ENCODE measurements at places on chromosomes 11 and 22.

DNA sequence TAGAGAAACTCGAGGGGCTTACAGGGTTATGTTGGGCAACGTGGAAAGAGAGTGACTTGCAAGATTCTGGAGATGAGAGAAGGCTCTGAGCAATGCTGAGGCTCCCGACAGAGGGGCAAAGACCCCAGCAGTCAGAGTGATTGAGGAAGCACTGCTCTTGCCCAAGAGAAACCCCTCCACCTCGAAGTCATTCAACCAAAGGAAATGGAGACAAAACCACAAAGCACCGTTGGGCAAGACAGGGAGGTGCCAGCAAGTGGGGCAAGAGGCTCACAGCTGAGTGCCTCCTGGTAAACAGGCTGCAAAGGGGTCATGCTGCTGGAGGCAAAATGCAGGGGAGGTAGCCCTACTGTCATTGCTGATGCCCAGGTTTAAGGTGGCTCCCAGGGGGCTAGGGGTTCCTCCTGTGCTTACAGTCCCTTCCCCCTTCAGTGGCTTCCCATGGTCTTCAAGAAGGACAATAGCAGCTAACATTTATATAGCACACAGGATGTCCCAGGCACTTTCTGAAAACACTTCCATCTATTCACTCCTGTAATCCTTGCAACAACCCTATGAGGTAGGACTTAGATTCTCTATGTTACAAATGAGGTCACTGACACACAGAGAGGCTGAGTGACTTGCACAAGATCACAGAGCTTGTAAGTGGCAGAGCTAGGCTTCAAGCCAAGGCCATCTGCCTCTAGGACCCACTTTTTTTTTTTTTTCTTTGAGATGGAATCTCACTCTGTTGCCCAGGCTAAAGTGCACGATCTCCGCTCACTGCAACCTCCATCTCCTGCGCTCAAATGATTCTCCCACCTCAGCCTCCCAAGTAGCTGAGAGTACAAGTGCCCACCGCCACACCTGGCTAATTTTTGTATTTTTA, 18.1 kb upstream of the MYH9 start:
- DNase-seq = no peak

DNA sequence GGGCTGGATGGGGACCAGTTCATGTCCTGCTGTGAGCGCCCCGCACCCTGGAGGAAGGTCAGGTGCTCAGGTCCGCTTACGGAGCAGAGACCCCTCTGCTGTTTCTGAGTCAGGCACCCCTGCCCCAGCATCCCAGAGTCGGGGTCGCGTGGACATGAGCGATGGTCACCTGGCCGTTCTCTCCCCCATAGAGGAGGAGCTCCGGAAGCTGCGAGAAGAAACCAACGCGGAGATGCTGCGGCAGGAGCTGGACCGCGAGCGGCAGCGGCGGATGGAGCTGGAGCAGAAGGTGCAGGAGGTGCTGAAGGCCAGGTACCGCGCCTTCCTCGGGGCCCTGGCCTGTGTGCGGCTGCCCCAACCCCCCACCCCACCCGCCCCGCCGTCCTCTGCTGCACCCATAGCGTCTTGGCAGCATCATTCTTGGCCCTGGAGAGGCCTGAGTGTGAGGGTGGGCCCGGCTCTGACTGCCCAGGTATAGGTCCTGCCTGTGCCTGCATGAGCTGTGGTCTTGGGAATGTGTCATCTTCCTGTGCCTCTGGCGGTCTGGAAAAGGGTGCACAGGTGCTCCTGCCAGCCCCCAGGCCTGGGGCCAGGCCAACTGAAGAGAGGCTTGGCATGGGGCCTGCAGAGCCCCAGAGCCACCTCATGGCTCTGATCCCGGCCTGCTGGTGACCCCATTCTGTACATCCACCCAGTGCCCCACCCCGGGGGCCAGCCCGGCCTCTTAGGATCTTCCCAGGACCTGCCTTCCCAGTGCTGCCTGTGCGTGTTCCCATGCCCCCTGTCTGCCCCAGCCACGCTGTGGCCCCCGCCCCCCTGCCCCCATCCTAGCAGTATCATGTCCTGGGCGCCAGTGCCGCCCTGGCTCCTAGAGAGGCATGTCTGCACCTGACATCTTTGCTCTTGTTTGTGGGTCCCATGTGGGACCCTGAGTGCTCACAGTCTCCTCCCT, 38.1 kb downstream of the GRAMD4 start:
- DNase-seq = no peak

- DNase-seq = no peak
Observed at GRCh38 chr22:16965560-16965959, 42.5 kb downstream of the GAB4 start.

- no peak for DNase-seq
Observed at GRCh38 chr22:29773233-29773632, 6.1 kb downstream of the UQCR10 start.

DNA sequence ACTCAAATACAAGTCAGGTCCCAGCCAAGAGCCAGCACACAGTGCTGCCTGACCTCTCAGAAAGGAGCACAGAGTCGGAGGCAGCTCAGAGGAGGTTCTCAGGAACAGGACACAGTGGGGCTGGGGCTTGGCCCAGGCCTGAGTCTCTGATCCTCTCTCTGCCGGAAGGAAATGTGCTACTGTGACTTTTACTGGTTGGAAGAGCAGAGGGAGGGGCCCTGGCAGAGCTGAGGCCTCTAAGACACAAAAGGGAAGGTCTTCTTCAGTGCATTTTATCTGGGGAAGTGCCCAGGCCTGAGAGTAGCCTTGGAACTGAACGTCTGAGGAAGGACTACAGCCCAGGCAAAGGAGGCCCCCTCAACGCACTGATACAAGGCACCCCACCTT, 16.2 kb upstream of the CASTOR1 start:
- DNase-seq = no peak

- DNase-seq = no peak
Observed at GRCh38 chr22:30598986-30599385, 7.3 kb upstream of the PES1 start.

GRCh38 chr11:35907648-35908431, 36.0 kb upstream of the LDLRAD3 start:
- no peak for DNase-seq

- peak; percentile 71 for DNase-seq
Observed at GRCh38 chr22:44622147-44622427, 79.9 kb upstream of the PRR5 start.

DNA sequence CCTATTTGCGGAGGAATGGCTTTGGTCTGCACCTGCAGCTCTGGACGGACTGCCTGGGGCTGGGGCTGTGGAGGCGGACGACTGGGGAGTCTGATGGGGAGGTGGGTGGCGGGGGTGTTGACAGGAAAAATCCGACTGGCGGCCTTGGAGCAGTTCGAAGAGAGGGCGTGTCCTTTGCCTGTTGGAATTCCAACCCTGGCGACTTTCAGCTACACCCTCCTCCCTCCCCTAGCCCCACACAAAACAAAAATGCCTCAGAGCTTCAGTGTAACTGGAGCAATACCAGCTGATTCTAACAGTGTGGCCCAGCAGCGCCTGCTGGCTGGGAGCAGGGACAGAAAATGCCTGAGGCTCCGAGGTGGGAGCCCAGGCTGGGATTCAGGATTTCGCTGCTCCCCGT, 85.4 kb downstream of the ATXN10 start:
- DNase-seq = no peak

GRCh38 chr11:119181677-119182412, 3.4 kb upstream of the NHERF4 start:
- DNase-seq = no peak

GRCh38 chr11:58592760-58593472, 14.1 kb downstream of the ZFP91 start:
- no peak for DNase-seq

DNA sequence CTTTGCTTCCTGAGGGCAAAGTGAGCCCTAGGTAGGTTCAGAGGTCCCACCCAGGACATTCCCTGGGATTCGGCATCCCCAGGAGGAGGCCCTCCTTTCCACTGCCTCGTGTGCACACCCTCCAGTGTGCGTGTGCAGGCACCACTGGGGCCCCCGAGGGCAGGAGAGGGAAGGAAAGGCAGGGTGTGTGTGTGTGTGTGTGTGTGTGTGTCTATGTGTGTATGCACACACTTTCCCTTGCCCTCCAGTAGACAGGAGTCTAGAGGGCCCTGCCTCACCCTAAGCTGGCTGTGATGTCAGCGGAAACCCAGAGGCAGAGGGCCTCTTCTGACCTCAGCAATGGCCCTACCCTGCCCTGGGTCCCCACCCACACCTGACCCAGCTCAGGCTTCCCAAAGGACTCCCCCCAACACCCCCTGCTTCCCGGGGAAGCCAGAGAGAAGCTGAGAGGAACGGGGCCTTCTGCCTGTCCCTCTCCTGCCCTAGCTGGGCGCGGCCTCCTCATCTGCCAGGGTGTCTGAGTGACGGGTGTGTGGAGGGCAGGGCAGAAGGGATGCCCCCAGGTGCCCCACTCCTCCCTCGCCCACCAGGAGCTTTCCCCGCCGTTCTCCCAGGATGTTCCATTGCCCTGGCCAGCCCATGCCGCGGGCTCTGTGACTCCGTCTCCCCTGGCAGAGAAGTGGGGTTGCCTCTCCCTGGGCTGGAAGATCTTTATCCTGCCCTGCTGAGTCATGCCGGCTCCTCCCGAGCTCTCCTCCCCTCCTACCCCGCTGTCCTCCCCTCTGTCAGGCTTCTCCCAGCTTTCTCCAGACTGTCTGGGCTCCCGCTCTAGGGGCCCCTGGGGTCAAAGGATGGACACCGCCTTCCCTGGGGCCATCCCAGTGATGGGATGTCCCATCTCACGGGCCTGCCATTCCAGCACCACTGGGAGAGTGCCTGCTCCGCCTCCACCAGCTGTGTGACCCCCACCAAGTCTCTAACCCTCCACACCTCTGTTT, 6.0 kb upstream of the CLCF1 start:
- DNase-seq = no peak

GRCh38 chr11:64989416-64989815, 7.4 kb downstream of the BATF2 start:
- DNase-seq = no peak

DNA sequence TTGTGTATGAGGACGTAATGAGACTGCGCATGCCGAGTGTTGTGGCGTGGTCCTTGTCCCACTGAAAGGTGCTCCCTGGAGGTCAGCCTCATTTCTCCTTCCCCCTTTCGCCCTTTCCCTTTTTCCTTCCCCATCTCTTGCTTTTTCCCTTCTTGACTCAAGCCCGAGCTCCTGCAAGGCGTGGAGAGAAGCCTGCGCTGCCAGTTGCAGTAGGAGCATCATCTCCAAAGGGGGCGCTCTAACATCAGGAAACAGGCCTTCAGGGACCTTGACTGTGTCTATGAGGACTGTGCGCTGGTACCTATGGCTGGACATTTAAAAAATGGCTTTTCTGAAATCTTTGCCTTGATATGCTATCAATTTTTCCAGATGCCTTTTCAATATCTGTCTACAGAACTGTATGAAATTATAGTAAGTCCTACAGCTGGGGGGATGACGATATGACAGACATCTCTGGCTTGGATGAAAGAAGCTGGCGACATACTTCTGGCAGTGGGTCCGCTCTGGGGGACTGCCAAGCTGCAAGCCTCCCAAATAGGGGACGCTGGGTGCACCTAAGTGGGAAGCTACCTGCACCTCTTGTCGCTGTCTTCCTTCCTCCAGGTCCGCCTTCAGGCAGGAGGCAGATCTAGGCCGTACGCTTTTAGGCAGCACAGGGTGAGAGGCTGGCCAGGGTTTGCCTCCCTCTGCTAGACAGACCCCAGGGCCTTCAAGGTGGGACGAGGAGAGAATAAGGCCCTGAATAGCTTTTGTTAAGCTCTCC, 96.5 kb downstream of the NXPE2 start:
- peak; percentile 54 for DNase-seq

DNA sequence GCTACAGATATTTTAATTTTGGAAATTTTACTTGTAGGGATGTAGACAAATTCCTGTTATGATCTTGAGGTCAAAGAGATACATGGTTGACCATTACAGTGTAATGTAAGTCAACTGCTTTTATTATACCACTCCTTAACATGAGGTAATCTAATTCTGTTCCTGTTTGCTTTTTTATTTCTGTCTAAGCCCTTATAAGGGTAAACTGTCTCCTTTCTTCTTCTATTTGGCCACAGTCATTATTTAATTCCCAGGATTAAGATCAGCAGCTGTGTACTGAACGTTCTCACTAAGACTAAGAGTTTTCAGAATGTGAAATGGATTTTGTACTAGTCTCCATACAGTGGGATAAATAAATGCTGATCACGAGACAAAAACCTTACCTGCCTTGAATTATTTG, 32.8 kb downstream of the C2CD3 start:
- no peak for DNase-seq

DNA sequence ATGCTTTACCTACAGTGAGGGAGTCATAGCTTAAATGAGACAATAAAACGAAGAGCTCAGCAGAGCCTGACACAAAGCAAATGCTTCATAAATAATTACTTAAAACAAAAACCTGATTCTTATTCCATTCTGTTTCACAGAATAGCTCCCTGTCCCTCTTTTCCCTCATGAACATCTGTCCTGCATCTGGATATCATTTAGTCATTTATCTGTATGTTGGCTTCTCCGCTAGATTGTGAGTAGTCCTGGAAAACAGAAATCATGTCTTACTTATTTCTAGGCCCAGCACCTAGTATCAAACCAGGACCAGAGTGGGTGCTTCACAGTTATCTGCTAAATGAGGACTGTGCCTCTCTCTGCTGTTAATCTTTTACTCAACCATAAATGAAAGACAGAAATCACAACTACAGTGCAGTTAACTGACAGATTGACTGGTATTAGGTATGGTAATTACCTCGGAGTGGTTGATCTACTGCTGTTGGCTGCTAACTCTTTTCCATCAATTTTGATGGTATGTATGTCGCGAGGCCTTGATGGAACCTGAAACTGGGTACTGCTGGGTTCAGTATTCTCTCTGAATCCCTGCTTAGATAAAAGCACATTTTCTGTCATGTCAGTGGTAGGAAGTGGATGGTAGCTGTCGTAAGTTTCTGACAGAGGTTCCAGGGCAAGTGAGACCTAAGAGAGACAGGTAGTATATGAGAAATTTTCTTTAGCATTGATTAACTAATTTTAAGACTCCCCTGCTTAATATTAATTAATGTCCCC, 31.5 kb downstream of the C2CD3 start:
- no peak for DNase-seq

GRCh38 chr11:13687271-13687670, 18.8 kb downstream of the FAR1 start:
- no peak for DNase-seq

- no peak for DNase-seq
Observed at GRCh38 chr11:18650353-18650752, 16.2 kb upstream of the SPTY2D1 start.

- no peak for DNase-seq
Observed at GRCh38 chr11:82960779-82961143, 59.2 kb downstream of the DDIAS start.

GRCh38 chr11:12402025-12402424, 24.7 kb downstream of the PARVA start:
- no peak for DNase-seq

GRCh38 chr11:61516675-61517572, 8.4 kb downstream of the LRRC10B start:
- peak; percentile 73 for DNase-seq

GRCh38 chr22:20442485-20443284, 5.1 kb upstream of the SCARF2 start:
- no peak for DNase-seq

All from NCI-H524 (cell line).